Activated CD4-positive, alpha-beta T cell treated with anti-CD3 and anti-CD28 coated beads for 1 hour (primary cell): ENCODE measurements at places on chromosomes 1 and 21.

DNA sequence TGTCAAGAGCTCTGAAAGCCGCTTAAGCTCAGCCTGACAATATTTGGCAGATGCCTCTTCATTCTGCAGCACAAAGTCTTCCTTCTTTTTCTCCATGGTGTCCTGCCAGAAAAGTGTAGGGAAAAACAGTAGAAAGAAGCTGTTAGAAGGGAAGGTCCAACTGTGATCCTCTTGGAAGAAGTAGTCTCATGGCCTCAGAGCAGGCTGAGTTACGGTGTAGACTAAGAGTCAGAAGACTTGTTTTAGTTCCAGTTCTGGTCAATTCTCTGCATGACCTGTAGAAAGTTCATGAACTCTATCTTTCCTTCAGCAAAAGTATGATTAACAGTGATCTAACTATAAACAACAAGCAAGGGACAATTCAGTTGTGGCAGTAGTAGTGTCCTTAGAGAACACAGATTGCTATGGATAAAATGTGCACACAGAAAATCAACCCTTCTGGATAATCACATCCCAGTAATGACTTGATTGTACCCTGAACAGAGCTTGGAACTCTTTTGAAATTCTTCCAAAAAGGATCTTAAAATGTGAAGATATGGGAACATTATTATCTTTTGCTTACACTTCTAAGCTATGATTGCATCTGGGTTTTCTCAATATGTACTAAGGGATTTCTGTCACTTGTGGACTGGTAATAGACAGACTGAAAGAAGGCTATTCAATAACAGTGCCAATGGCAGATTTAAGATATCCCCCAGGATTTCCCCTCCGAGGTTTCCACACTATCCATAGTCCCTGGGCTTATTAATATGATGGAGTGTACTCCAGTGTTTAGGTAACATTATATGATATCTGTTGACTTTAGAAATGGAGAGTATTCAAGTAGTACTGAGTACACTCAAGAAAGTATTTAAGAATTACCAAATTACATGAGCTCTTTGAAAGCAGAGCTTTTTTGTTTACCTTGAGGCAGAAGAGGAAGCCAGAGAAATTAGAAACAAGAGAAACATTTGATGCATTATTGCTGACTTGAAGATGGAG, 22.1 kb upstream of the GBP2 start:
- DNase-seq = no peak

DNA sequence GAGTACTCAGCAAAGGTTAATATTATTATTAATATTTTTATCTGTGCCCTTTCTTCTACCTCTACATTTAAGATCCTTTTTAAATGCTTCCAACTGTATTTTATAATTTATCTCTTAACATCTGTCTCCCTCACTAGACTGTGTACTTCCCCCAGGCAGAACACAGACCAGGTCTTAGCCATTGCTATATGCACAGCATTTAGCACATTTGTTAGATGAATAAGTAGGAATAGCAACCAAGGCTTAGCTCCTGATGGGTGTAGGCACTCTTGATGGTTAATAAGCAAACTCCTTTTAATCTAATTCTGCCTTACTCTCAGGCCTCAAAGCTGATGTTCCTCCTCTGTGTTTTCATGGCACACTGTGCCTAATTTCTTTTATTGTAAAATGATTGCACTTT, 83.7 kb upstream of the GNG12 start:
- DNase-seq = no peak

DNA sequence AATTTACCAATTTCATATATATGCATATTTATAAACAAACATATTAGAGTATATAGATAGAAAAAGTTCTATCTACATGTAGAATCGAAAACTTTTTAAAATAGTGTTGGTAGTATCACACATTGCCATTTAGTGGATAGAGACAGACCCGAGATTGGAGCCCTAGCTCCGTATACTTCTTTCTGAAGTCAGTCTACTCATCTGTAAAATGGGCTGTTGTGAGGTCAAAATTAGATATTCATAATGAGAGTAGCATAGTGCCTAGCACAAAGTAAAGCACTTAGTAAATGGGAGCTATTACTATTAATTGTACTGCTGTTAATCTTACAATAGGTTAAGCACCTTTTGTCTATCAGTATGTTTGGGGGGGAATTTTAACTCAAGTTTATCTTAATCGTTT, 4.2 kb upstream of the RSPH1 start:
- no peak for DNase-seq

DNA sequence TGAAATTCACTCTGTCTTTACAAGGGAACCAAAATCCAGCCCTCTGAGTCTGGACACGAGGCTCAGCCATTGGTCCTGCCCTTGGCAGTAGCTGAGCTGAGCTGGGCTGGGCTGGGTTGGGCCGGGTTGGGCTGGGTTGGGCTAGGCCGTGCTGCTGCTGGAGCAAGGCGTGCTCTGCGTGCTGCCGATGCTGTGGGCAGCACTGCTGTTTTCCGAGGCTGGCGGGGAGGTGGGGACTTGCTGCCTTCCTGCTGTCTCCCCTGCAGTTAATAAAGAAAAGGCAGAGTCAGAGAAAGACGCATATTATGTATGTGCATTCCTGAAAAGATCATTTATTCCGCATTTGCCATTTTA, 182.9 kb downstream of the CDC7 start:
- no peak for DNase-seq

DNA sequence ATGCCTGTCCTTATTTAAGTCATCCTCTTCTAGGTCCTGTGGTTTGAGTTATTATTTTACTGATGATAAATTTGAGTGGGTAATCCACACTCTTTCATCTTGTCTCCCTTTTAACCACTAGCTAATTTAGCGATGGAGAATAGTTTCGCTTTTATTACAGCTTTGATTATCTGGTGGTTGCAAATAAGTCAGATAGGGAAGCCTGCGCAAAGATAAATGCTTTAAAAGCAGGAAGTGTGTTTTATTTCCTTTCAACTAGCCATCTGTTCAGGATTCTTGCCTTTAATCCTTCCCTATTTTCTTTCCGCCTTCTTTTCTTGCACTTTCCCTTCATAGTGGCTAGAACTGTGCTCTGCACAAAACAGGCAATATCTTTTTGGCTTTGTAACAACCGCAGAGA, 129.0 kb downstream of the TGFB2 start:
- DNase-seq = no peak

DNA sequence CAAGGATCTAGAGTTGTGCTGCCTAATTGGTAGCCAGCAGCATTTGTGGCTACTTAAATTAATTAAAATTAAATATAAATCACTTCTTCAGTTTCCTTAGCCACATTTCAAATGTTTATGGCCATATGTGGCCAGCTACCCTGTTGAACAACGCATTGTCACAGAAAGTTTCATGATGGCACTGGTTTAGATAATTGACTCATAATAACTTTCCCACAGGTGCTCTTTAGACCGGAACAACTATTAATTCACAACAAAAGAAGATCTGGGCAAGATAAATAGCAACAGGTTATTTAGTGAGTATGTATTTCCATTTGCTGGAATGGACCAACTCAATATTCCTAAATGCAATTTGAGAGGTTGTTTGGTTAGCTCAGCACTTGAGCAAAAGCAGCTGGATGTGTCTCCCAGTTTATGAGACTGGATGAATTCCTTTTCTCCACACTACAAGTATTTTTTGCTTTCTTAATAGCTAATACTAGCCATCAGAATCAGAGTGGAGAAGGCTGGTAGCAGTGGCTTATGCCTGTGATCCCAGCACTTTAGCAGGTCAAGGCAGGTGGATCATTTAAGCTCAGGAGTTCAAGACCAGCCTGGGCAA, 3.7 kb upstream of the AMIGO1 start:
- no peak for DNase-seq

GRCh38 chr1:93694819-93695218, 13.2 kb upstream of the BCAR3 start:
- DNase-seq = no peak

DNA sequence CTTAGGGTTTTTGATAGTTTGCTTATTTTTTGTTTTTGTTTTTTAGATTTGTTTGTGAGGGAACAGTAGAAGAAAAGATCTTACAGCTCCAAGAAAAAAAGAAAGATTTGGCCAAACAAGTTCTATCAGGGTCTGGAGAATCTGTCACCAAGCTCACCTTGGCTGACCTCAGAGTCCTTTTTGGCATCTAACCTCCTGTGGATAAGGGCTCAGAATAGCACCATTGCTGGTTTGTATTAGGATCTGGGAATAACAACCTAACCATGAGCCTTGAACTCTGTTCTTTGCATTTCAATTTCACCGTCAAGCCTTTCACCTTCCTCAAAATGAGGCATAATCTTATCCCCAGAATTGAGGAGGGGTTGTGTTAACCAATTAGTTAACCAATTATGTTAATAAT, 20.2 kb downstream of the TRIM45 start:
- no peak for DNase-seq

DNA sequence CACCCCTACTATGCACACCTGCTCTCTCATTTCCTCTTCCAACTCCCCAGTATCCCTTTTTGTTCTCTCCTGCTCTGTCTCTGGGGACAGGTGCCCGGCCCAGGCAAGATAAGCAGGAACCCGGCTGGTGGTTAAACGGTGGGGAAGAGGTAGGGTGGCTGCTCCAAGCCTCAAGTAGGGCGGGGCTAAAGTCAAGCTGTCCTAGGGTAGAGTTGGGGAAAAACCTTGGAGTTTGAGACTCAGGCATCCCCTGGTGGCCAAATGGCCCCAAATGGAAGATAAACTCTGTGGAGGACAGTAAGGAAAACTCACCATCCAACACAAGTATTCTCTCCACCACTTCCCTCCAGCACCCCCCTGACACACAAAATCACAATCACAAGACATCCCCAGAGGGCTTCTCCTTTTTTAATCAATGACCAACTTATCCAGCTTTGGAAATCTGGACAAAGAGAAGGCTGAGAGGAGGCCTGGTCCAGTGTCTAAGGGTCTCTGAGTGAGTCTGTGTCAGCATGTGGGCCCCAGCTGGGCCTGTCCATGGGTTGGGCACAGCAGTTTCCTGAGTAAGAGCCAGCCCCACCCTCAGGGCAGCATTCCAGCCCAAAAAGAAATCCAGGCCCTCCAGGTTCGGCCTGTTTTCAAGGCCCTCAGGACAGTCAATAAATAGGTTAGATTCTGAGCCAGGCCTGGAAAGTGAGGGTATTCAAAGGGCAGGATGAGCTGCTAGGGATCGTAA, 9.8 kb downstream of the POMGNT1 start:
- DNase-seq = no peak

DNA sequence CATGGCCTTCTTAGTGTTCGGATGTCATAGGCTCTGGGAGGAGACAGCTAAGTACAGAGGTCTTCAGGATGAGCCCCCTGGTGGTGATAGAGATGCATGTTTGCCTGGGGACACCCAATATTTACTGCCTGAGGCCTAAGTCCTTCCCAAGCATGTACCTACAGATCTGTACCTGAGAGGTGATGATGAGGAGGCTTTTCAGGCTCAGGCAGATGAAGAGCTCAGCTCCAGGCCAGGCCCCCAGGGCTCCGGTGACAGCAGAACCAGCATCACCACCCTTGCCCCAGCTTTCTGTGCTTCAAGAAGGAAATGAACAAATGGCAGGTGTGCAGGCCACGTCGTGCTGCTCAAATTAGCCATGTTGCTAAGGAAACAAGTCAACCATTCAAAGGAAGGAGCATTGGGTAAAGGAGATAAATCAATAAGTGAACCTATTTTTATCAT, 21.1 kb downstream of the CACNA1E start:
- no peak for DNase-seq

GRCh38 chr1:76998582-76999223, 131.4 kb downstream of the ST6GALNAC5 start:
- DNase-seq = no peak

- DNase-seq = no peak
Measured at GRCh38 chr1:3186526-3186921, 117.5 kb downstream of the PRDM16 start.

DNA sequence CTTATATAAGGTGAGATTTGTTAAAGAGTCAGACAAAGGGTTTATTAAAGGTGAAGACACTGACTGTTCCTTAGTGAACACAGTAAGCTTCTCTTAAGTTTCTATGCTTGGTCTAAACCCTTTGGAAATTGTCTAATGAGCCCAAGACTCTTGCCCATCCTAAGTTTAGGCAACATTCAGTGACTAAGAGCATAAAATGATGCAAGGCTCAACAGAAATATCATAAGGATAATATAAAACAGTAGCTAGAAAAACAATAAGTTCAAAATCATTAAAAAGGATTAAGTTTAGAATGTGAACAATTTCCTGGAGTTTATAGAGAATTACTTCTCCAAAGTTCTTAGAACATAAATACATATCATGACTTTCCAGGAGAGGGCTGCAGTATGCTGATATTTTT, 108.9 kb upstream of the PDC start:
- no peak for DNase-seq

- DNase-seq = no peak
Measured at GRCh38 chr1:186218654-186219352, 156.2 kb downstream of the TPR start.

- DNase-seq = no peak
Measured at GRCh38 chr1:204296431-204296988, 63.2 kb downstream of the PLEKHA6 start.

DNA sequence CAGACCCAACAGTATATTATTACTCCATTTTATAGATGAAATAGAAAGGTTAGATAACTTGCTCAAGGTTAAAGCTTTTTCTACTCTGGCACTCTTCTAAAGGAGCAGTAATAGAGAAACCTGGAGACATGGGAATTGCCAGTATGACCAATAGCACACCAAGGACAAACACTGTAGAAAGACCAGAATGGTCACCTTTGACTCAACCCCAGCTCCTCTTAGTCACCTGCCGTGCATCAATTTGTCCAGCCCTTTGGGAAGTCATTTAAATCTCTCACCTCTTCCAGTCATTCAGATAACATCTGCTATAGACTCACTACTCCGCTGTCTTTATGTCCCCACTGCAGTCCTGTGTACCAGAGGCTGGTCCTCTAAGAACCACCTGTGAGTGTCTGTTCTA, 23.9 kb upstream of the SLC44A3 start:
- no peak for DNase-seq

DNA sequence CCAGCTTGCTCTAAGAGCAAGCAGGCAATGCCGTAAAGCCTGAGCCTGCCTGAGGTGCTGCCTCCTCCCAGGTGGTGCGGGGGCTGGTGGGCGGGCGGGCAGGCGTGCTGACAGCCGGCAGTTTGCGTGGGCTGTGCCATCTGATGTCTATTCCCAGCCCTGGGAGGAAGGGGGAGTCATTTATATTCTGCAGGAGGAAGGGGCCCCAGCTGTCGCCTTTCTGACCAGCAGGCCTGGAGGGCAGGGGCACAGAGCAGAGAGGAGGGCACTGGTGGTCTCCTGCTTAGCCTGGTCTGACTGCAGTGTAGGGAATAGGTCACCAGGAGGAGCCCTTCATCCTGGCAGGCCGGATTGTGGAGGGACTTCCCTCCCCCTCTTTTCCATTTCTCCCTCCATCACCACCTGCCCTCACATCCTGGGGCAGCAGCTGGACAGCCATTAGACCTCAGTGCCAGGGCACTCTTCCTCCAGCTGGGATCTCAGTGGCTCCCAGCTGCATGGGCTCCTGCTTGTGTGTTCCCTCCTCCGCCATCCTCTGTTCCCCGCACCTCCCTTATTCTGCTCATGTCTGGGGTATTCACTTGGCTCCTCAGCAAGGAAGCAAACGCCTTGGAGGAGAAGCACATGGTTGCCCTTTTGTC, 4.4 kb downstream of the CYB561D1 start:
- no peak for DNase-seq
